Right lobe of liver (tissue), 6 donors: ENCODE measurements at places on chromosomes 3 and 15. TPM values are rescaled to one million over a fixed set of nuclear protein-coding genes. Genes with fewer than 3 reads are reported as not detected.

GRCh38 chr3:172097585-172097984 lies 58.2 kb downstream of the FNDC3B start:
- no peaks in the 10 kb centered on the region for H3K4me1 ChIP-seq
- H3K27me3 ChIP-seq: no peaks in the 10 kb centered on the region
- H3K4me3 ChIP-seq: no peak overlapping the region
- H3K36me3 ChIP-seq: no peaks in the 10 kb centered on the region
- DNase-seq: no peak

- H3K4me1 ChIP-seq: no peaks in the 10 kb centered on the region
- no peak overlapping the region for H3K4me3 ChIP-seq
- DNase-seq: no peak
- no peak overlapping the region for H3K27ac ChIP-seq
- no peaks in the 10 kb centered on the region for H3K27me3 ChIP-seq
- H3K36me3 ChIP-seq: no peaks in the 10 kb centered on the region
Measured at GRCh38 chr3:13839253-13839652, 40.6 kb downstream of the WNT7A start.

Gene CD200
- not detected for total RNA-seq

GRCh38 chr15:89414571-89414970 lies 79.9 kb upstream of the POLG start:
- H3K36me3 ChIP-seq: no peaks in the 10 kb centered on the region
- peaks cover 7% of the 10 kb centered on the region for H3K27me3 ChIP-seq
- DNase-seq: no peak
- H3K4me3 ChIP-seq: no peak overlapping the region
- H3K4me1 ChIP-seq: no peaks in the 10 kb centered on the region
- no peak overlapping the region for H3K27ac ChIP-seq

GRCh38 chr3:143859465-143860203 lies 11.4 kb upstream of the SLC9A9 start:
- no peak for DNase-seq
- H3K27me3 ChIP-seq: no peaks in the 10 kb centered on the region
- no peak overlapping the region for H3K27ac ChIP-seq
- no peaks in the 10 kb centered on the region for H3K4me1 ChIP-seq
- H3K36me3 ChIP-seq: no peaks in the 10 kb centered on the region

DNA sequence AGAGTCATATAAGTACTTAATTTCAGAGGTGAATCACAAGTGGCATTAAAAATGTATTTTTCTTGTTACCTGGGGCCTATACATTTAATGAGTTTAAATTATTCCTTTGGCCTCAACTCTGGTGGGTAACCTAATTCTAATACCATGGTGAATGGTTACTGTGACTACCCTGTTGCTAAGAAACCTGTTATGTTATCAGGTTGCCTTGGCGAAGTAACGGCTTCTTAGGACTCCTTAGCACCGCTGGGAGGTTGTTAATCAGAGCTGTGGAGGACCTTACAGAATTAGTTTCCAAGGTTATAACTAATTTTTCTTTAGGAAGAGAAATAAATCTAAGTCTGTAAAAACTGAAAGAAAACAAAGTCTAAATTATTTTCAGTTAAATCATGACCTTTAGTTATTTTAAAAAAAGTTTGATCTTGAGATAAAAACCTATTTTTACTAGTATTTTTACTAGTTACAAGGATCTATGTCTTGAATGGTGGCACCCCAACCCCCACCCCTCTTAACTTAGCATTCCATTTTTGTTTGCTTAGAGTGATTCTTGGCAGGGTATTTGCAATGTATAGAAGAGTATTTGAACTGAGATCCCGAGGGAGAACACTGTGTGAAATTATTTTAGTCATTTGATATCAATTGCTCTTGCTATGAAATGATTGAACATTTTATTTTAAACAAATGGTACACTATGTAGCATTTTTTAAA lies 155.5 kb downstream of the FNDC3B start:
- H3K4me1 ChIP-seq: no peaks in the 10 kb centered on the region
- DNase-seq: no peak
- peak overlapping the region; percentile 15 for H3K27ac ChIP-seq
- no peak overlapping the region for H3K4me3 ChIP-seq
